A549 treated with AZD2906 at 1 μM for 4 hours (cell line): ENCODE measurements at places on chromosomes 11 and 22. TPM values are rescaled to one million over a fixed set of nuclear protein-coding genes. Genes with fewer than 3 reads are reported as not detected.

Gene CNGA4
- 0.03 to 0.08 TPM (median 0.06 TPM) in 3 of 5 replicates, not detected in the others for total RNA-seq

Gene SCGB1C1
- not detected in 5 replicates for total RNA-seq

Gene BEST1
- total RNA-seq: 2.0 to 4.6 TPM (median 3.9 TPM) in 5 replicates

Gene CYTH4
- 0.49 to 0.79 TPM (median 0.59 TPM) in 5 replicates for total RNA-seq

Gene OR52I2
- total RNA-seq: not detected in 5 replicates

Gene LAYN
- total RNA-seq: 3.4 to 4.0 TPM (median 3.6 TPM) in 5 replicates

Gene CLDN5
- total RNA-seq: not detected in 5 replicates

Gene OR2AG2
- 0.06 to 0.11 TPM in 2 of 5 replicates, not detected in the others for total RNA-seq

Gene BTG4
- 0.10 to 0.23 TPM (median 0.18 TPM) in 4 of 5 replicates, not detected in the other for total RNA-seq

Gene NADSYN1
- total RNA-seq: 40.2 to 48.5 TPM (median 44.0 TPM) in 5 replicates

Gene OR51B4
- not detected in 5 replicates for total RNA-seq

Gene RPS6KA4
- total RNA-seq: 50.3 to 66.1 TPM (median 60.0 TPM) in 5 replicates

Gene CCDC73
- 0.03 TPM in 2 of 5 replicates, not detected in the others for total RNA-seq

Gene CLMP
- 16.3 to 25.5 TPM (median 24.1 TPM) in 5 replicates for total RNA-seq

Gene CHEK1
- 27.6 to 37.0 TPM (median 28.7 TPM) in 5 replicates for total RNA-seq

Gene OR6A2
- total RNA-seq: not detected in 5 replicates
